ENCODE measurements at places on chromosomes 13 and 19.

GRCh38 chr19:49069026-49069425 lies 3.5 kb downstream of the KCNA7 start:
- DNase-seq, result no peak

DNA sequence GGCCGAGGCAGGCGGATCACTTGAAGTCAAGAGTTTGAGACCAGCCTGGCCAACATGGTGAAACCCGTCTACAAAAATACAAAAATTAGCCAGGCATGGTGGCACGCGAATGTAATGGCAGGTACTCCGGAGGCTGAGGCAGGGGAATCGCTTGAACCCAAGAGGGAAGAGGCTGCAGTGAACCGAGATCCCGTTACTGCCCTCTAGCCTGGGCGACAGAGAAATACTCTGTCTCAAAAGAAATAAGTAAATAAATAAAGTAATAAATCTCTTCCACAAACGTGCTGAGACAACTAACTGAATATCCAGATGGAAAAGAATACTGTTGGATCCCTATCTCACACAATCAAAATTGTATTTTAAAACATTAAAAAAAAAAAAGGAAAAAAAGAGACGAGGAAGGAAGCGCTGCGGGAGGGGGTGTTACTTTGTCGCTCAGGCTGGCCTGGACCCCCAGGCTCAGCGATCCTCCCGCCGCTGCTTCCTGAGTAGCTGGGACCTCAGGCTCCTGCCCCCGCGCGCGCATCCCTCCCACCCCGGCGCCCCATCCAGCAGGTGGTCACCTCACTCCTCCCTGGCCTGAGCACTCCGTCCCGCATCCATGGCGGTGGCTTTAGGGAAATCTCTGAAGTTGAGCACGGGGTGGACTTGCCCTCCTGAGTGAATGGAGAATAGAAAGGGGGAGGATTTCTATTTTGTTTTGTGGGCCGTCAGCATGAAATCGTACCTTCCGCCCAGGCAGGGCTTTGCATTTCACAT lies 628 bp upstream of the ZNF813 start:
- DNase-seq, result no peak

GRCh38 chr19:53467485-53468262 lies at the start of gene ZNF813:
TSS of gene ZNF813 (plus strand) at chr19:53467733. CDS start at chr19:53483823, 16,090 bp downstream.
- DNase-seq, result peak; percentile 80

- DNase-seq, result no peak
Observed at GRCh38 chr13:43448605-43449336, 338.0 kb downstream of the ENOX1 start.

GRCh38 chr13:79742923-79743322 lies 262.0 kb downstream of the NDFIP2 start:
- no peak for DNase-seq

GRCh38 chr13:29239653-29240525 lies 355.6 kb downstream of the SLC7A1 start:
- no peak for DNase-seq

- no peak for DNase-seq
Observed at GRCh38 chr13:32001154-32001768, 30.3 kb upstream of the FRY start.

- no peak for DNase-seq
Observed at GRCh38 chr19:1395194-1396018, 5.9 kb downstream of the GAMT start.

- DNase-seq, result no peak
Observed at GRCh38 chr19:47895165-47895782, 9.2 kb upstream of the SULT2A1 start.

DNA sequence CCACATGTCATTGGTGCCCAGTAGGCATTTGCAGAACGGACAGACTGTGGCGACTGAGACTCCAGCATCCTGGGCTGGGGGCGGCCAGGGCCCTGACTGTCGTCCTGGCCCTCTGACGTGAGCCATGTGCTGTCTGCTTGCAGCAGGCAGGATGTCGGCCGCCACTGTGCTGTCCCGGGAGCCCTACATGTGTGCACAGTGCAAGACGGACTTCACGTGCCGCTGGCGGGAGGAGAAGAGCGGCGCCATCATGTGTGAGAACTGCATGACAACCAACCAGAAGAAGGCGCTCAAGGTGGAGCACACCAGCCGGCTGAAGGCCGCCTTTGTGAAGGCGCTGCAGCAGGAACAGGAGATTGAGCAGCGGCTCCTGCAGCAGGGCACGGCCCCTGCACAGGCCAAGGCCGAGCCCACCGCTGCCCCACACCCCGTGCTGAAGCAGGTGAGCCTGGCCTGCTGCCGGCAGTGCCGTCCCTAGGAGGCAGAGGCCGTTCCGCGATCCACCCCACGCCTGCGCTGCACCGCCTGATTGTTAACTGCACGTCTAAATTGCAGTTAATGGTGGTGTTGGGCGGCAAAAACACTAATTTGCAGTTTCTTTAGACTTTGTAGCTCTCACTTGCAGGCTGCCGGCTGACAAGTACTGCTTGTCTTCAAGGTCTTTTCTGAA lies 14.2 kb downstream of the TSSK6 start:
- DNase-seq, result no peak

DNA sequence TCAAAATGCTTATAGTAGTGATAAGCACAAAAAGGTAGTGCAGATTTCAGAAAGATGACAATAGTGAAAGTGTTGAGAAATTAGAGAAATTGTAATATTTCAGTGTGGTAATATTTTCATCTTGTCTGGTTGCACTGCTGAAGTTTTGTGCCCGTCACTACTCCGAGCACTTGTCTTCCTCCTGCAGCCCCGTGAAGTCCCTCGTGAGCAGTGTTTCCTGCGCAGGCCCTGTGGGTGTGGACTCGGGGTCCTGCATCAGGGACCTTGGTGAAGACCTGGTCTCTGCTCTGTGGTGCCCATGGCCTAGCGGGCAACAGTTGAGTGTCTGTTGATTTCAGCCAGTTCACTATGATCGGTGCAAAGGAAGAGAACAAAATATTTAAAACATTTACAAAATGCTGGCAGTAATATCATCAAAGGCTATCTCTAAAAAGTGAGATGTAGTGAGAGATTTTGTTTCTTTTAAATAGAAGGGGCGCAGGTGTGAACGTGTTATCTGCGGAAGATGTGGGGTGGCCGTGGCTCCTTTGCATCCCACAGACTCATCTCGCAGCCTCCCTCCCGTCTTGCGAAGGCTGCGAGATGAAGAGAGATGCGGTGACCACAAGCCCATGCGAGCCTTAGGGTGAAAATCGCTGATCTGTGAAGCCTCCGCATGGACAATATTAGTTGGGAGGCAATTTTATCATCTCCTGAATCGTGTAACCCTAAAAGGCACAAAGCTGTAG lies 27.7 kb upstream of the DCUN1D2 start:
- no peak for DNase-seq

GRCh38 chr13:76489274-76489673 lies 396.9 kb downstream of the KCTD12 start:
- DNase-seq, result no peak

DNA sequence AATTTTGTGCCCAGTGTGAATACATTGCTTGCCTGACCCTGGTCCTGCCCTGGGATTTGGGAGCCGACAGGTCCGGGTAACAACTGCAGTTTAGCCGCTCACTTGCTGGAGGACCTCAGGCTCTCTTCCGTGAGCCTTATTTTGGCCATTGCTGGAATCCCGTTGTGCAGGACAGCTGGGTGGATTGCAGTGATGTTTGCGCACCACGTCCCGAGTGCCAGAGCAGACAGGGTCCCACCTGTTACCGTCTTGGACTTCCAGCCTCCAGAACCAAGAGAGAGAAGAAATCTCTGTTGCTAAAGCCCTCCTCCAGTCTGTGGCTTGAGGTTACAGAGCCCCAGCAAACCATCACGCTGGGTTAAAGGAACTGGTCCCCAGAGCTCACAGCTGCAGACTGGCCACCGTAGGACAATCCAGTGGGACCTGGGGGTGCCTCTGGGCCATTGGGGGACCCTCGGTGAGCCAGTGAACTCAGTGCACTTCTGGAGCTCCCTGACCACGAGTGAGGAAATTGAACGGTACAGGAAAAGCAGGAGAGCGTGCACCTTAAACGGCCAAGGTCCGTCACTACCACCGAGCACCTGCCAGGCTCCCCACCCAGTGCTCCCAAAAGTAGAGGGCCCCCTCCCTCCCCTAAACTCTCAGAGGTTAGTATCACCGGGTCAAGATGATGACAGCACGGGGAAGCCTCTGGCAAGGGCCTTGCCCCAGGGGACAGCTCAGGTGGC lies 92.9 kb downstream of the GNG7 start:
- no peak for DNase-seq

GRCh38 chr13:23414682-23415081 lies 18.8 kb downstream of the SACS start:
- DNase-seq, result no peak

- no peak for DNase-seq
Observed at GRCh38 chr19:44690131-44690440, 8.9 kb upstream of the CEACAM16 start.

- DNase-seq, result no peak
Observed at GRCh38 chr13:81442904-81443303, 1102.0 kb upstream of the SPRY2 start.

GRCh38 chr13:57634839-57635165 lies 3.3 kb downstream of the PCDH17 start:
- DNase-seq, result no peak

DNA sequence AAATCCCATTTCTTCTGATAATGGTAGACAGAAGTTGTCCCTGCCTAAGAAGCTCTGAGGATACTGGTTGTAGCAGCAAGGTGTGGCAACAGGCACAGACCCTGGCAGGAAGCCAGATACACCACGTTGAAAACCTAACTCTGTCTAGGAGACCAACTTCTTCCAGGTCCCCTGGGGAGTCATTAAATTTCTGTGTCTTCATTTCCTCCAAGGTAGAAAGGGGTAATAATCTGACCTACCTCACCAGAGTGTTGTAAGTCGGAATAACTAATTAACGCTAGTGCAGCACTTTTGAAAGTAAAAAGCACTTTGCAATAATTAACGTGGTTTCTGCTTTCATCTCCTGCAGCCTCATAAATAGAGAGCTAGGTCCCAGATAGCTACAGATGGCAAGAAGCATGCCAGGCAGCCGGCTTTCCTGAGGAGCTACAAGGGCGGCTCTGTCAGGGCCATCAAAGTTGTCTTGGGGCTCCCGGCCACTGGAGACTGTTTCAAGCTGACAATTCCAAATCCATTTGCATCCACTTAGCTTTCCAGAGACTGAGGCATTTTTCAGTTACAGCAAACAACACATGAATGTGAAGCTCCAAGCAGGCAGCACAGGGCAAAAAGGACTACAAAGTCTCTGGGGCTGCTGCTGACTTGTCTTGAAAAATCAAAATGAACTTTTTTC lies 176.2 kb downstream of the FOXO1 start:
- peak; percentile 12 for DNase-seq

DNA sequence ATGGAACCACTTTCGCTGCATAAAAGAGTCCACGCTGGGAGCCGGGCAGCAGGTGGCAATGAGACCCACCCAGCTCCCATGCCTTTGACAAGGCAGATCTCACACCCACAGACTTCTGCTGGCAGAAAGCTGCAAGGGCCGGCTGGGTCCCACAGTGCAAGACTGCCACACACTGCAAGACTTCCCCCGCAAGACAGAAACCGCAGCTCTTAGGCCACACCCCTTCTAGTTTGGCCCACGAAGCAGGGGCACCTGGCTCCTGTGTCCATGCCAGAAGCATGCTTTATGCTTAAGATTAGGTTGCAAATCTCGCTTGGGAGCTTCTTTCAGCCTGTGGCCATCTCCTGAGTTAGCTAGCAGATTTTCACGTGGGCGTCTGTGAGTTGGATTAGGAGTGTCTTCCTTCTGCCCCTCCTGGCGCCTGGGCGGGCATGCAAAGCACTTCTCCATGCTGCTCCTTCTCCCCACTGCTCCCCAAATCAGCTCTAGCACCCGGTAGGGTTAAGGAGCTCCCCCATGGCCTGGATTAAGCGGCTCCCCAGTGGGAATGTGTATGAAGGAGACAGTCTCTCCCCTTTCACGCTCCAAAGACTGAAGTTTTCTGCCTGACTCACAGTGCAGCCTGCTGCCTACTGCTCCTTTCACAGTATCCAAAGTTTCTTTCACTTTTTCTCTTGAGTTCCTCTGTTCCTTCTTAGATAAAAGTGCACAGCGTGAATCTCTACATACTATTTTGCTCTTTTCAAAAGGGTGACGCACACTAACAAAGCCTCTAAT lies 17.7 kb downstream of the GPC6 start:
- DNase-seq, result no peak

DNA sequence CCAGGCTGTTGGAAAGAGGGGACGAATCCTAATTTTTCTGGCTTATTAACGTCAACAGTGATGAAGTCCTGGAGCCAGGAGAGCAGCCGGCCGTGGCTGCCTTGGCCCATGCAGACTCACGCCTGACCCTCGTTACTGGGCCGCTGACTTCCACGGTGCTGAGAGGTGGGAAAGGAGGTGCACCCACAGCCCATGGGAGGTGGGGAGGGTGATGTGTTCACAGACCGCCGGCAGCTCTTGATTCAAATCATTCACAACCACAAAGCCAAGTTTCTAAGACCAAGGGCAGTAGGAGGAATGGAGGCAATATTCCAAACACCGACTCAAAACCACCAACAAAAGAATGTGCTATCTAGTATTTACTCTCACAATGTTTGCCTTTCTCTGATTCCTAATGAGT lies 24.3 kb downstream of the COL4A2 start:
- DNase-seq, result no peak

DNA sequence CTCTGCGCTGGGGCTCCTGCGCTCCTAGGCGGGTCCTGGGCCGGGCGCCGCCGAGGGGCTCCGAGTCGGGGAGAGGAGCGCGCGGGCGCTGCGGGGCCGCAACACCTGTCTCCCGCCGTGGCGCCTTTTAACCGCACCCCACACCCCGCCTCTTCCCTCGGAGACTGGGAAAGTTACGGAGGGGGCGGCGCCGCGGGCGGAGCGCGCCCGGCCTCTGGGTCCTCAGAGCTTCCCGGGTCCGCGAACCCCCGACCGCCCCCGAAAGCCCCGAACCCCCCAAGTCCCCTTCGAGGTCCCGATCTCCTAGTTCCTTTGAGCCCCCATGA lies at the start of gene GJB2:
TSS of gene GJB2 (minus strand) at position 103 of the 326 bp plus-strand sequence. CDS start 3,357 bp downstream, outside the sequence.
- no peak for DNase-seq

GRCh38 chr19:54155694-54156093 lies 3.8 kb downstream of the LENG1 start:
- DNase-seq, result no peak

- DNase-seq, result no peak
Observed at GRCh38 chr19:19115954-19116353, 22.3 kb downstream of the TMEM161A start.

DNA sequence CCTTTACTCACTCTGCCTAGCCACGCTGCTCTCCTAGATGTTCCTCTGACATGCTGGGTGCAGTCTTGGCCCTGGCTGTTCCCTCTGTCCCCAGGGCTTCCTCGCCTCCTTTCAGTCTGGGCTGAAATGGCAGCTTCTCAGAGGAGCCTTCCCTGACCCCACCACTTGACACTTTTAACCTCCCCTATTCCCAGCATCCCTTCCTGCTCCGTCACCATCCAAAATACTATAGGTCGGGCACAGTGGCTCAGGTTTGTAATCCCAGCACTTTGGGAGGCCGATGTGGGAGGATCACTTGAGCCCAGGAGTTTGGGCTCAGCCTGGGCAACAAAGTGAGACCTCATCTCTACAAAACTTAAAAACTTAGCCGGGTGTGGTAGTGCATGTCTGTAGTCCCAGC lies 2.6 kb downstream of the FAM187B start:
- no peak for DNase-seq

DNA sequence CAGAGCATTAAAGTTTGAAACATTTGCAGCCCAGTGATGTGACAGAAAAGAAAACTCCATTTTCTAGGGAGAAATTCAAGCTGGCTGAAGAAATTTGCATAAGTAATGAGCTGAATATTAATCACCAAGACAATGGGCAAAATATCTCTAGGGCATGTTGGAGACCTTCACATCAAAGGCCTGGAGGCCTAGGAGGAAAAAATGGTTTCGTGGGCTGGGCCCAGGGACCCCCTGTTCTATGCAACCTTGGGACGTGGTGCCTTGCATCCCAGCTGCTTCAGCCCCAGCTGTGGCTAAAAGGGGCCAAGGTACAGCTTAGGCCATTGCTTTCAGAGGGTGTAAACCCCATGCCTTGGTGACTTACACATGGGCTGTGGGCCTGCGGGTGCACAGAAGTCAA lies 5.7 kb upstream of the CLEC4M start:
- no peak for DNase-seq

Measured in anterior cingulate cortex (tissue), 58 donors.